ENCODE measurements at places on chromosomes 7 and 10.

DNA sequence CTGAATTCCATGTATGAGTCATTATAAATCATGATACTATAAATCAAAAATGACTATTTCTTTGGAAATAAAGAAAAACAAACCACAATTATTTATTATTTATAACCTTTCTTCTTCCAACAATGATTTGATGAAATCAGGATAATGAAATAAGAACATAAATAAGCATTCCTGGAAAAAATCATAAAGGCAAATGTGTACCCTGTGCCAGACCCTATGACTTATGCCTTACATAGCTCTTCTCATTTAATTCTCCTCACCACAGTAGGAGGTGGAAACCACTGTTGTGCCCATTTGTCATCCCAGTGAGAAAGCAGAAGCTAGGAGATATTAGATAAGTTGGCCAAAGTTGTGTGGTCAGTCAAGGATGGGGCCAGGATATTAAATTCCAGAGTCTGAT lies 255.1 kb downstream of the DOCK4 start:
- DNase-seq, result no peak

DNA sequence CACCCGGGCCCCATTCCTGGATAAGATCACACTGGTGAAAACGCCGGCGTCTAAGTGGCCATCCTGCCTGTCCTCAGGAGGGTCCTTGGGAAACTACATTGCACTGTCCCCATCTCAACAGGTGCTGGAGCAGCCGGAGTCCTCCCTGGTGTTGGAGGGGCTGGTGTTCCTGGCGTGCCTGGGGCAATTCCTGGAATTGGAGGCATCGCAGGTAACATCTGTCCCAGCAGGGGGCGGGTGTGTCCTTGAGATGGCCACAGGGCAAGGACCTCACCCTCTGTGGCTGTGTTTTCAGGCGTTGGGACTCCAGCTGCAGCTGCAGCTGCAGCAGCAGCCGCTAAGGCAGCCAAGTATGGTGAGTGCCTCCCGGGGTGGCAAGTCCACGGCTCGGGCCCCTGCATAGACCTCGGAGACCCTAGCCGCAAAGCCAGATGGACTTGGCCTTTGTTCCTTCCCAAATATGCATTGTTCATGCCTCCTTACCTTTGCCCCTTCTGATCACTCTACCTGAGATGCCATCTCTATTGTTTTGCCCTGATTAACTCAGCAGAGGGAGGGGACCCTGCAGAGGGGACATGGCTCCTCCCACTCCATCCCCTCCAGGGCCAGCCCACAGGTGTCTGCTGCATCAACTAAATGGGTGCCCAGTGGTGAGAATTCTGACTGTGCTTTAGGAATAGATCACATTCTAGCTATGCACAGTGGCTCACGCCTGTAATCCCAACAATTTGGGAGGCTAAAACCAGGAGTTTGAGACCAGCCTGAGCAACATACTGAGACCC lies 23.8 kb downstream of the ELN start:
- DNase-seq, result peak; percentile 22

GRCh38 chr10:124601016-124601415 lies 139.4 kb downstream of the LHPP start:
- no peak for DNase-seq

GRCh38 chr7:42982604-42983115 lies 50.5 kb downstream of the MRPL32 start:
- no peak for DNase-seq

- no peak for DNase-seq
Observed at GRCh38 chr10:98644466-98644865, 197.7 kb upstream of the HPS1 start.
